Stimulated activated CD8-positive, alpha-beta memory T cell treated with anti-CD3 and anti-CD28 coated beads, Interleukin-15, amount 100 ng/mL, for 24 hours (primary cell): ENCODE measurements at places on chromosomes 5 and 9.
A peak's percentile ranks its signal among the peaks of the same experiment; 100 is the strongest.

DNA sequence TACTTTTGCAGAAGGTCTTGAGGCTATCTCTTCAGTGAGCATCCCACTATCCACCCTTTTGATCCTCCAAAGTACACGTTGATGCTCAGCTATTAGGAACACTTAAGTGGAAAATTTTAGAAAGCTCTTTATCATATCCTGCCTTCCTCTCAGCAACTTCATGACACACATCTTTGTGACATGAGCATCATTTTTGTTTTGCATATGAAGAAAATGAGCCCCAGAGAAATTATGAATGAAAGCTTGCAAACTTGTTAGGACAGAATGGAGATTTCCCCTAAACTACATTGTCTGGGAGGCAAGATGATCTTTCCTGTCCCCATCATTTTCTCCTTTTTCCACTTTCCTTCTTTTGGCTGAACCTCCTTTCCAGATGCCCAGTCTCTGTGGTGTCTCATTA, 239.4 kb upstream of the PIK3R1 start:
- no peak for DNase-seq

- no peak for DNase-seq
Measured at GRCh38 chr9:26157411-26157810, 479.2 kb upstream of the TUSC1 start.

GRCh38 chr5:57499262-57500050, 16.8 kb upstream of the ACTBL2 start:
- DNase-seq, result no peak

DNA sequence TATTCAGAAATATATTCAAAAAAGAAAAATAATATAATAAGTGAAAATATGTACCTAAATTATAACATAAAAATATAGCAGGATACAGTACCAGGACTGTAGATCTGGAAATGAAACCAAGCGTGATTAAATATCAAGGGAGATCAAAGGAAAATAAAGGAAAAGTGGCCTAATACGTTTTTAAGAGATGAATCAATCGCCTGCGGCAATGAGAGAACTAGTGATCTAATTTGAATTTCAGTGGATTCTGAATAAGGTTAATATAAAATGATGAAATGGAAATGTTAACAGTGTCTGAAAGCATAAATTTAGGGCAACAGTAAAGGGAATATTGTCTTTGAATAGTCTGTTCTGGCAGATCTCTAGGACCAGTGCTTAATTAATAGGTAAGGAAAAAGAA, 1761.9 kb upstream of the ACO1 start:
- no peak for DNase-seq

- no peak for DNase-seq
Measured at GRCh38 chr5:143044265-143044664, 274.1 kb downstream of the ARHGAP26 start.

DNA sequence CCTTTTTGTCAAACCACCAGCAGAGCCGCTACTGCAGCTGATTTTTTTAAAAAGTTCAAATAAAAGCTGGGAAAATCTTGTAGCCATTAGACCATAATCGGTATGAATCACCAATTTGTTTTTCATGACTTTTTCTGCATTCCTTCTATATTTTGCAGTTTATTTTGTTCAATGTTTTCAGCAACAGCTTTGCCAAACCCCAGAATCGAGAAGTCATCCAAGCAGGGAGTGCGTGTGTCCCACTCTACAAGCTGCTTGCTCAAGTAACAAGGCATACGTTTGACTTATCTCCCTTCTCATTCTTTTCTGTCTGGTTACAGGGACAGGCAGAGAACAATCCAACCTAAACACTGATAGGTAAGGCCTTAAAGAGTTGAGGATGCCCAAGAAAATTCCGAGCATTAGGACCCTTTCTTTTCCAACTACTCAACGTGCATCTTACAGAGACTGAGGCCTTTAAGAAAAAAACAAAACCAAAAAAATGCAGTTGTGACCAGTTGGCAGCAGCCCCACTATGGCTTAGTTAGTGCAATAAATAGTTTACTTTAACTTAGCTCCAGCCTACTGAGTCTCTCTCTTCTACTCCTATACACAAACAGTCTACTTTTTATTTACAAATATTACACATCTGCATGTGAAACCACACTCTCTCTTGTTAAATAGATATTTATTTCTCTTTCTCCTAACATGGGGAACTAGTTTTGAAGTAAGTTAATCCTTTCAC, 134.7 kb upstream of the SLIT3 start:
- DNase-seq, result no peak

- no peak for DNase-seq
Measured at GRCh38 chr9:34465468-34465867, 6.9 kb downstream of the DNAI1 start.

GRCh38 chr9:131682261-131682660, 57.6 kb downstream of the RAPGEF1 start:
- no peak for DNase-seq

- peak; percentile 22 for DNase-seq
Measured at GRCh38 chr5:139711067-139711905, 63.1 kb downstream of the CXXC5 start.

GRCh38 chr9:130243015-130243881, 22.3 kb upstream of the HMCN2 start:
- peak; percentile 78 for DNase-seq

DNA sequence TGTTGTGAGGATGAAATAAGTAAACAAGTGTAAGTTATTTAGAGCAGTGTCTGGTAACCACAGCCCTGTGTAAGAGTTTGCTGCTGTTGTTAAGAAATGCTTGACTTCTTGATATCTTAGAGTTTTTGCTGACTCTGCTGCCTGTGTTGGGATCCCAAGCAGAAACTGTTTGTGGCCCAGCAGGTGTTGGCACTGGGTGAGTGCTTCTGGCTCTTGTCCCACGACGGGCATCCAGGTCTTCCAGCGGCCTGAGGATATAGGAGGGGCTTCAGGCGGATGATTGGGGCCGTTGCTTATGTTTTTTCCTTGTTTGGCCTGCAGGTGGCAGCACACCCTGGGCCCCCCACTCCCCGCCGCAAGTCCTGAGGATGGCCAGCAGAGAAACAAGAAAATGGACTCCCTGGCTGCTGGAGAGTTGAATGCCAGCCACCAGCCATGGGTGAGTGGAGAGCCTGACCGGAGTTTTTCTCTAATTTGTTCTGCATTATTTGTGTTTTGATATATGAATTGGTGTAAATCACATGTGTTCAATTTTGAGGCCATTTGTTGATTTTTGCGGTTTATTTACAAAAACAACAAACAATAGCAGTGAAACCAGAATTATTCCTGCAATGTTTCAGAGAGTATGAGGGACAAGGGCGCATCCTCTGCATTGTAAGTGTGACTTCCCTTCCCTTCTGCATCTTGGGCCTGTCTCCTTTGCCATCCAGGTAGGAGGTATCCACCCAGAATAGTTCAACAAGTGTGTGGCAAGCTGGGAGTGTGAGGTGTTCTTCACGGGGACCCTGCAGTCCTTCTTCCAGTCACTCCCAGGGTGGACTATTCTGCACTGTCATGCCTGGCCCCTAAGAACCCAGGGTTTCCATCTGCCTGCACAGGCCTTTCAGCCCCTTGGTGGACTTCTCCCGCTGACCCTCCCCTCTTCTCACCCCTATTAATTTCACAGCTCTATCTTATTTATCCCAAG, 50.3 kb downstream of the SLC22A5 start:
- no peak for DNase-seq

DNA sequence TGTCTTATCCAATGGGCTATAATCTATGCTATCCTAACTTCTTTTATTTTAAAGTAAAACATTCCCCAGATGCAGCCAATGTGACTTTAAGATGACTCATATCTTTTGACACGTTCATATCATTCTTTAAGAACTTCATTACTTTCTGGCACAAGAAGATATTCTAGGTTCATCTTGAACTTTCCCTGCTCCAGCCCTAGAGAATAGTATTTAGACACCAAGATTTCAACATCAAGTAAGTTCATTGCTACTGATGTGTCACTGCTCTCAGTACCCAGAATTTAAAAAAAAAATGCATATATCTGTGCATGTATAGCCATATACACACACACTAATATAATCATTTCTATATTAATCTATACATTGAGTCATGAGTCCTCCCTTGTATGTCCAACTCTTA, 175.2 kb downstream of the SAXO1 start:
- DNase-seq, result no peak

- no peak for DNase-seq
Measured at GRCh38 chr5:54900984-54901725, 84.2 kb downstream of the ESM1 start.

DNA sequence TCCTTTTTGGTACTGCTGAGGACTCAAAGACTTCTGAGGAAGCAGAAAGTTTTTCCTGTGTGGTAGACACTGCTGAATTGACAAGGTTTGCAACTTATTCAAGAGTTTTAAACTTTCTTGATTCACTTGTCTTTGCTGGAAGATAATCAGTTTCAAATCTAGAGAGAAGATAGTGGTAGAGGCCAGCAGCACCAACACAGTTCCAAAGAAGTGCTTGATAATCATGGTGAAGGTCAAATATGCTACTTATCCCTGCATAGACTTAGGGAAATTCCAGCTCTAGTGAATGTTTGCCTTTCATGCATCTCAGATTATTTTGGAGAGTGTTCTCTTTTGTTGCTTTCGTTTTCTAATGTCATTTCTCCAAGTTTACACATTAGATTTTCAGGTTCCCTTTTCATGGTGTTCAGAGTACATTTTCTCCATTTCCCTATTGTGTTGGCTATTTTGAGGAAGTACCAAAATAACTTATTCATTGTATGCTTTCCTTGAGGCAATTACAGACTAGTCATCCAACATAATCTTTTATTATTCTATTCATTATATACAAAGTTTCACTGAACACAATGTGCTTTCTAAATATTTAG, 550 bp downstream of the IFNE start:
- DNase-seq, result no peak

DNA sequence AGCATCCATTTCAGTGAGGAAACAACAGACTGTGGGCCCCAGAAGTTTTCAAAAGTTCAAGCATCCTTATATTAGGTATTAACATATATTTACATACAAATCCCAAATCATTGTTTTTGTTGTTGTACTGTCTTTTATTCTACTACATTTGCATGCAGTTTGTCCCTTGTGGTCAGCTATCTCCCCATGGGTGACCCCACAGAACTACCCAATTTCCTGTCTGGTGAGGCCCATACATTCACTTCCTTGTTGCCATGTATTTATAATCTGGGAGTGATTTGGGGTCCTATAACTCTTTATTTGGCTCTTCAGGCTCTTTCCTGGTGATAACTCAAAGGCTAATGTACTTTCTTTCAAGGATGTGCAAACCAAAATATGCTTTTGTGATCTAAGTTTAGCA, 3.3 kb upstream of the CD180 start:
- DNase-seq, result no peak

DNA sequence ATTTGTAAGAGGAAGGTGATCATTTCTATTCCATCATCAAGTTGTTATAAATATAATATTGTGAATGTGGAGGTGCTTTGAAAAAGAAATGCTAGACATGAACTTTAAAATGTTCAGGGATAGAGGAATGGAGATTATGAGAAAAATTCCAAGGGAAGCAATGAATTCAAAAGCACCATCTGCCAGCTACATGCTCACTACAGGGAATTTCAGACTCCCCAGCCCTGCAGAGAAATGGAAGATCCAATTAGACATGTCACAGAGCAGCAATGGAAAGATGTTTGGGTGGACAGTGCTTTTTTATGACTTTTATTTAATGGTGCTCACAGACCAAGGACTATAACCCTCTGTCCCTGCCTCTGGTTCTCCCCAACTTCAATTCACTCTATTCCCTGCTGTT, 209.7 kb downstream of the ESM1 start:
- DNase-seq, result no peak

DNA sequence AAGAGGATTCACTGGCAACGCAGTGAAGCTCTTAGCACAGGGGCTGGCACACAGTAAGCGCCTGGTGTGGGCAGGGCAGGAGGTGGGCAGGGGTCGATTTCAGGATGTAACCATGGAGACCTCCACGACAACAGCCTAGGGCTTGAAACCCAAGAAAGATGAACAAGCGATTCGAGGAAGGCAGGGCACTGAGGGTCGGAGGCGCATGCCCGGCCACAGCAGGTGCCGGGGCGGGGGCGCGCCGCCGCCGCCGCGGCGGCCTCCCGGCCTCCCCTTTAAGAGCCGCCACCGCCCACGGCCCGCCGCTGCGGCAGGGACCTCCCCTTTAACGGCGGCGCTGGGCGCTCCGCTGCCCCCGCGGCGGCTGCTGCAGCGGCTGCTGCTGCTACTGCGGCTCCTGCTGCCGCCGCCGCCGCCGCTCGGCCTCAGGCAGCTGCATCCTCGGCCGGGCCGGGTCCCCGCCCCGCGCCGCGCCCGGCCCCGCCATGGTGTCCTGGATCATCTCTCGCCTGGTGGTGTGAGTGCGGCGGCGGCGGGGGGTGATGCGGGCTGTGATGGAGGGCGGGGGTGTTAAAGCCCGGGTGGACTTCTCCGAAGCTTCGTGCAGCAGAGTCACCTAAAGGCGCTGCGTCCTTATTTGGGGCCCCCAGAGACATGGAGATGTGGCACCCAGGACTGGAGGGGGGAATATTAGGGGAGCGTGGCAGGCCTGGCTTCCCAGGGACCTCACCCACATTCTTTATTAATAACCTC, at the start of gene REEP2:
TSS of gene REEP2 (plus strand) at position 334 of the 753 bp plus-strand sequence. CDS start at position 486, 152 bp downstream.
- no peak for DNase-seq

- no peak for DNase-seq
Measured at GRCh38 chr5:159214486-159215271, 5.3 kb upstream of the RNF145 start.

DNA sequence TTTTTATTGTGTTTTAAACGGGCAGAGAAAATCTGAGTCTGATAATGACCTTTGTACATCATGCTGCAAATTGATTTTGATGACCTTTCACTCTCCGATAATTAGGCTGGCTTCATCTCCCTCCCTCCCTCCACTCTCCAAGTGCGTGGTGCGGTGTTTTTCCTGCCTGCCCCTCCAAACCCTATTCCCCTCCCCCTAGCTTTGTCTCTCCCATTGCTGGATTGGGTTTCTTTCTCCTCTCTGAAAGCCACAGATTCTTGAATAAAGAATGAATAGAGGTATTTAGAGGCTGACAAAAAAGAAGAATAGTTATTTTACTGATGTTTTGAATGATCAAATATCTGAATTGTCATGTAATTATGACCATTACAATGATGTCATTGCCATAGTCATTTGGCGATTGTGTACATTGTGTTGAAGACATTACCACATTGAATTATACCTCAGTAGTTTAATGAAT, 571.1 kb upstream of the ZNF608 start:
- no peak for DNase-seq

DNA sequence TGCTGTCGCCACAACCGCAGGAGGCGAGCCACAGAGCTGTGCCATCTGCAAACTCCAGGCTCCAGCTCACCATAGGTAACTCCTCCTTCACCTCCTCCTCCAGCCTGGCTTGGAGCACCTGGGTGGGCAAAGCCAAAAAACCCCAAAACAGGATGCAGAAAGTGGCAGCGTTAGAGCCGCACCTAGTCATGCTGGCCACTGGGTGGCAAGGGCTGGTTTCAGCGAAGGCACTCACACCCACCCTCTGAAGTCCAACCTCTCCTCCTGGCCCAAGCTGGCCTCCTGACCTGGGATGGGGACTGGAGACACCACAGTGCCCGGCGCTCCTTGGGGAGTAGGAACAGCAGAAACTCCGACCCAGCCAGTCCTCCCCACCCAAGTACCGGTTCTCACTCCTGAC, 28.7 kb upstream of the ZNF354B start:
- DNase-seq, result no peak
